ENCODE measurements at places on chromosomes 4 and X.
A peak's percentile ranks its signal among the peaks of the same experiment; 100 is the strongest.

DNA sequence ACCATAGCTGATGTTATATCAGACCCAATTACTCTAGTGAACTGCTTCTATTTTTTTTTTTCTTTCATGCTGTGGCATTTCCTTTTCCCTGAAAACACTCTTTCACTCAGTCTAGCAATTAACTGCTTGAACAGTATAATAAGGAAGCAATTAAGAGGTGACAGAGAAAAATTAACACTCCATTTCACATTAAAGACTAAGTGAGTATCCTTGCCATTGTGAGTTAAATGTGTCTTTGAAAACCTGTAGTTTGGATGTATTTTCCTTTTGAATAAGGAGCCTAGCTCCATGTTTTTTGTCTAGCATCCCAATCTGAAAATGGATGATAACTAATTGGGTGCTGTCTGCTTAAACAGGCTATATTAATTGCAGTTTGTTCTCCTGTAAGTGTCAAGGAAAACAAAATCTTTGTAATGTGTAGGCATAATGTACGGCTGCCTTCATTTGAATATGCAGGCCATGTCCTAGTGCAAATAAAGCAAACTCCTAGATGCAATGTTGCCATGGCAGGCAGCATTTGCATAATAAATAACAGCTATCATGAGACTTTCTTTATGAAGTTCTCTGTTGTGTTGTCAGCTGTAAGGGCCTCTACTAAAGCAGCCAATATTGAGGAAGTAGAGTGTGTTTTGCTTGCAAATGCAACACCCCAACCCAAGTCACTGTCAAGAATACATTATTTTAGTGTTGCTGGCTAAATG lies 416.7 kb downstream of the ZIC3 start:
- no peak for DNase-seq

- no peak for DNase-seq
These were observed 25.3 kb downstream of the STEEP1 start for GRCh38 chrX:119539872-119540271.

DNA sequence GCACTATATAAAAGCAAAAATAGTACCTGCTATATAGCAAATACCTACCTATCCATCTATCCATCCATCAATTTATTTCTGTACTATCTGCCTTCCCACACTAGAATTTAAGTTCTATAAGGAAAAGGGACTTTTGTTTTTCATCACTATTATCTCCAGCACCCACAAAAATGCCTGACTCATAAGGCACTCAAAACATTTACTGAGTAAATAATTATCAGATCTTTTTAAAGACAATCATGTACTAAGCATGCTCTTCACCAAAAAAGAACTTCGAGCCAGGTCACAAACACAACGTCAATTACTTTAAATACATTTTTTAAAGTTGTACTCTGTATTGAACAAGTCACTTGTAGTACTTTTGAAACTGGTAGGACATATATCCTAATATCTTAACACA lies 119.9 kb downstream of the FBXW7 start:
- DNase-seq = no peak

GRCh38 chrX:68685685-68686084 lies 38.2 kb downstream of the STARD8 start:
- no peak for DNase-seq

DNA sequence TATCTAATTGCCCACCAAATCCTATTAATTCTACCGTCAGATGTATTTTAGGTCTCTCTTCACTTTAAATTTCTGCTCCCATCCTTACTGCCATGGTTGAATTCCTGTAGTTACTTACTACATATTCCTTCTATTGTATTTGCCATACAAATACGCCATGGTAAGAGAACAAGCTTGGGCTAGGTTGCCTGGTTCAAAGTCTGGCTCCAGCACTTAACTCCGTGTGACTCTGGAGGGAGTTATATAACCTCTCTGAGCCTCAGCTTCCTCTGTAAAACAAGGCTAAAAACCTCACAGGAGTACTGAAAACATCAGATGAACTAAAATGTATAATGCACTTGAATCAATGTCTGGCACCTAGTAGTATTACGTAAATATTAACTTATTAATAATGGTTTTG lies 260.3 kb upstream of the RPS6KA3 start:
- DNase-seq = no peak

DNA sequence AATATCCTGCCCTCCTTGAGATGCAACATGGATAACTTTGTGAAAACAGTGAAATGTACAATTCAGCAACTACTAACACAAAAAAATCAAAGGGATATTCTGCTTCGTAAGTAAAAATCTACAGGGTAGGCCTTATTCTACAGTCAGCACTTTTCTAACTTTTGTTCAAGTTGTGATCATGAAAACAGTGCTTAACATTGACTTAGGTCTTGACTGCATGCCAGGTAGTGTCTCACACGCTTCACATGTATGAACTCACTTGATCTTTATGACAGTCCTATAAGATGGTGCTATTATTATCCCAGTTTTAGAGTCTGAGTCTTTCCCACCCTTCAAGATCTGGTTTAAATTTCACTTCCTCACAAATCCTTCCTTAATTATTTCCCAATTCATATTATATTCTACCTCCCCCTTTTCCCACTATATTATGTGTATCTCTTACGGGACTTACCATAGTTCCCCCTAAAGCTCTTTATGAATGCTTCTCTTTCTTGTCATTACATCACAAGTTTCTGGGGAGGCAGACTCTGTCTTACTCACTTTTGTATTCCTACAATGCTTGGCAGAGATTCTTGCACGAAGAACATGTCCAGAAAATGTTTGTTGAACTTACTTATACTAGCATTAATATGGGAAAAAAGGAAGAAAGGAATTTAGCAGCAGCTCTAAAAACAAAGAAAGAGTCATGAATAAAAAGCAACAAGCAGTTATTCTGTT lies 179.8 kb downstream of the SCFD2 start:
- DNase-seq = no peak

DNA sequence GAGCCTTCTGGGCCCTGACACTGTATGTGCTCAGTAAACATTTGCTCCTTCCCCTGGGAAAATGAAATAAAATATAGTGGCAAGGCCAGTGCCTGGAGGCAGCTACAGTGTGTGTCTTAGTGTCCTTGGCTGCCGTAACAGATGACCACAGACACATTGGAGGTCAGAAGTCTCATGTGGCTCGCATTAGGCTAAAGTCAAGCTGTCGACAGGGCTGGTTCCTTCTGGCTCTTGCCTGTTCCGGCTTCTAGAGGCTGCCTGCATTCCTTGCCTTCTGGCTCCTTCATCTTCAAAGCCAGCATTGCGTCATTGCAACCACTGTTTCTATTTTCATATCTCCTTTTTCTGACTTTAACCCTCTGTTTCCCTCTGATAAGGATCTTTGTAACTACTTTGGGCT lies 83.6 kb upstream of the STX18 start:
- no peak for DNase-seq

GRCh38 chr4:105025263-105026017 lies 121.2 kb upstream of the TET2 start:
- DNase-seq = no peak

- DNase-seq = peak; percentile 16
These were observed 1.3 kb downstream of the TBL1X start for GRCh38 chrX:9466124-9466495.

DNA sequence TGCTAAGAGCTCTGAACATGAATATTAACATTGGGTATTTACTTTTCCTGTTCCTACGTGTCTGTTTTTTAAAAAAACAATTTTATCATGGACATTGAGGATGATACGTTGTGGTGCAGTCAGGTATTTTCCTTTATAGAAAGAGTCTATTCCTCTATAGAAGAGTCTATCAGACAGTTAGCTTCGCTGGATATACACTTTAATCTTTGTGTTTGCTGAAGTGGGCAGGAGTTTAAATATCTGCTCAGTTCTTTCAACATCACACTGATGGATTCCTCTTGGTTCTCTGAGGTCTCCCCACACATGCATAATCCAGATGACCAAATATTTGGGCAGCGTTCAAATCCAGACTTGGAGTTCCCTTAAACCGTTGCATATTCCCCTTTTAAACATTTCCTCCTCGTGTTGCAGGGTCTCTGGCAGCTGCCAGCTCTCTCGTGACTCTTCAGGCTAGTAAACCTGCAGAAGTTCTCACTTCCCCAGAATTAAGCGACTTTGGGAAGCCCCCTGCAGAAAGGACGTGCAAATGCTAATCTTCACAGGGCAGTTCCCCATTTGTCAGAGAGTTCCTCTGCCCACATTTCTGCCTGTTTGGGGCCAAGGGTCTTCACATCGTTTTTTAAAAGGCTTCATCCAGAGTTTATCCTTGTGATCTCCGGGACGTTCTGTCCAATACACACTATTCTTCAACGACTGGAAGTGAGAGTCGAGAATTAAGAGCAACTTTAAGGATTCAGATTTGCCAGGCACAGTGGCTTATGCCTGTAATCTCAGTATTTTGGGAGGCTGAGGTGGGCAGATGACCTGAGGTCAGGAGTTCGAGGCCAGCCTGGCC lies 20.5 kb upstream of the DHRSX start:
- no peak for DNase-seq

- peak; percentile 66 for DNase-seq
These were observed 118.8 kb upstream of the PCDH18 start for GRCh38 chr4:137651128-137651527.

DNA sequence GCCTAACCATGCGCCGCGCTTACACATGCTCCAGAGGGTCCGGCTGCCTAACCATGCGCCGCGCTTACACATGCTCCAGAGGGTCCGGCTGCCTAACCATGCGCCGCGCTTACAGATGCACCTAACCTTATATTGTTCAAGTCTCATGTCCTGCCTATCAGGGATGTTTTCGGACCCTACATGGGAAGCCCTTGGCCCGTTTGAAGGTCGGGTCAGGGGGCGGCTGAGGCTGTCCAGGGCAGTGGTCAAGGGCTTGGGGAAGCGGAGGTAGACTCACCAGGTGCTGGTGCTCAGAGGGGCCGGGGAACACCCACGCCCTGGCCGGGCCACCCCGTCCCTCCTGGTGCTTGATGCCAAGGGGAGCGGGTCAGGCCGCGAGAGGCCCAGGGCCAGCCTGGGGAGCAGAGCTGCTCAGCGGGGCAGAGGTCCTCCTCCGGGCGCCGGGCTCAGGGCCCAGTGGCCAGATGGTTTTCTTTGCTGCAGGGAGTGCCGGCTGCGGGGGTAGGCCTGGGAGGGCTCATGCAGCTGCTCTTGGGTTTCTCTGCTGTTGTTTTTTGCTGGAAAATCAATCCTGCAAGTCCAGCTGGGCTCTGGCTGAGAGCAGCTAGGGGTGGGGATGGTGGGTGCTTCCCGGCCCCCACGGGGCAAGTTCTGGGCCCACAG lies 35.4 kb upstream of the SPON2 start:
- no peak for DNase-seq

DNA sequence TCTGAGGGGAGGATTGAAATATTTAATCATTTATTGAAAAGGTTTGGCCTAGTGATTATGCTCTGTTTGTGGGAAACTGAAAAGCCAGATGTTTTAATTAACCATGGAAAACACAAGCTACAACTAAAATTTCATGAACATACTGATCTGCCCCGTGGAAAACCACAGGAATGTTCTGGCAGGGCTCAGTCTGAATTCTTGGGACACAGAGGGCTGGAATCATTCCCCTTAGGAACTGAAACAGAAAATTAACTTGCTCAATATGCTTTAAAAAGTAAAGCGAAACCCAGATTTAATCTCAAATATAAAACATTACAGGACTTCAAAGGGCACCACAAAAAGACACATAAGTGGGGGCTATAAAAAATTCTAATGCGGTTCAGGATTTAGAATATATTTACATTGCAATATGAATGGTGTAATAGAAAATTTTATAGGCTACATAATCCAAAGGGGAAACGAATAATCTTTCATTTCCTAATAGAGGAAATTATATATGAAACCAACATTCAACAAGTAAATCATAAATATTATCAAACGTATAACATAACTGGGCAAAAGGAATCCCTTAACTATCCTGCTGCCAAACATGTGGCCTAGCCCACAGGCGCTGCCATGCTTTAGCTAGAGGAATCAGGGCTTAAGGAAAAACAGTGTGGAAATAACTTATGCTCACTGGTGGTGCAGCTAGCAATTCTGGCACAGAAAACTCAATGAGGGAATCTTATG lies 70.9 kb downstream of the APBB2 start:
- DNase-seq = peak; percentile 78

DNA sequence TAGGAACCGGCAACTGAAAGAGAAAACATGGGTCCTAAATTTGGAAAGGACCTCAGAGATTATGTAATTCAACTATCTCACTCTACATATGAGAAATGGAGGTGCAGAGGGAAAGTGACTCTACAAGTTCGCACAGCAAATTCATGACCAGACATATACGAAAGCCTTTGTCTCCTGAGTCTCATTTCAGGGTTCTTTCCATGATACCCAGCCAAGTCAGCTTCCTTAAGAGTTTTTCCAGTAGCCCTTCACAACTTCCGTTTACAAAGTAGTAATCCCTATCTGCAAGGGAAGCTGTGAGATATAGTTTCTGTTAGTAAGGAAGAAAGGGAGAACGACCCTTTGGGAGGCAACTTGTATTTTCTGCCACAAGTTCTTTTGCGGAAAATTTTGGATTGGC lies 110.6 kb downstream of the TEX13A start:
- no peak for DNase-seq

- DNase-seq = no peak
These were observed 7.6 kb downstream of the SLC2A9 start for GRCh38 chr4:10013722-10014121.

DNA sequence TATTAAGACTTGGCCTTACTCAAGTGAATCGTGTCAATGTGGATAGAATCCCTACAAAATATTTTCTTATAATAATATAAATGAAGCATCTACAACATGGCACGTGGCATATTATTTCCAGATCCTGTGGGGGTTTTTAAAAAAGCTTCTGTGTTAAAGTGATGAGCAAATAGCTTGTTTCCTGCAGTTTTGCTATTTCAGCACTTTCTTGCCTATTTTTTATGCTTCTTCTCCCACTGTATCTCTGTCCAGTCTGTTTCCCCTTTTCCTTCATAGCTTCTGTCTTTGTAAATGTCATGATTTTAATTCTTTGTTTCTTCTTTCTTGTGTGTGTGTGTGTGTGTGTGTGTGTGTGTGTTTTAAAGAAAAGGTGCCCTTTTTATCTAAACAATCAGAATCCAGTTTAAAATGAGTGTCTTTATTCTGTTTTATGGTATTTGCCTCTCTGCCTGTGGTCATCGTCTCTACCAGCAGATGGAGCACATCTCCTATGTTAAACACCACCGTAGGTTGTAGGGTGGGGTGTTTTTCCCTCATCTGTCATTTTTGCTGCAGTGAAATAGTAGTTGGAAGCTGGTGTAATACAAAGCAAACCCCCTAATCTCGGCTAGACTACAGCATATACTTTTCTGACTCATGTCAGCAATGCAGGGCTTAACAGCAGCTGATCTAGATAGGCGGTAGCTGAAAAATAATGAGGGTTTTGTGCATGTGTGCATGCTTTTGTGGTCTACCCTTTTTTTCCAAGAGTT lies 33.1 kb downstream of the FTHL17 start:
- DNase-seq = peak; percentile 4

- DNase-seq = no peak
These were observed 25.8 kb downstream of the CTBP1 start for GRCh38 chr4:1222938-1223690.

- DNase-seq = no peak
These were observed 169.1 kb downstream of the LDB2 start for GRCh38 chr4:16729336-16729735.

GRCh38 chr4:128552586-128552907 lies 257.0 kb upstream of the JADE1 start:
- DNase-seq = no peak
